ENCODE measurements at places on chromosomes 12 and 14.

- no peak for DNase-seq
Measured at GRCh38 chr14:68507544-68508081, 285.3 kb downstream of the ZFP36L1 start.

GRCh38 chr14:37480446-37481290, 114.4 kb downstream of the FOXA1 start:
- no peak for DNase-seq

GRCh38 chr12:88361493-88361892, 218.8 kb downstream of the KITLG start:
- DNase-seq, result no peak

GRCh38 chr12:124286414-124286813, 8.5 kb upstream of the RFLNA start:
- DNase-seq, result no peak

DNA sequence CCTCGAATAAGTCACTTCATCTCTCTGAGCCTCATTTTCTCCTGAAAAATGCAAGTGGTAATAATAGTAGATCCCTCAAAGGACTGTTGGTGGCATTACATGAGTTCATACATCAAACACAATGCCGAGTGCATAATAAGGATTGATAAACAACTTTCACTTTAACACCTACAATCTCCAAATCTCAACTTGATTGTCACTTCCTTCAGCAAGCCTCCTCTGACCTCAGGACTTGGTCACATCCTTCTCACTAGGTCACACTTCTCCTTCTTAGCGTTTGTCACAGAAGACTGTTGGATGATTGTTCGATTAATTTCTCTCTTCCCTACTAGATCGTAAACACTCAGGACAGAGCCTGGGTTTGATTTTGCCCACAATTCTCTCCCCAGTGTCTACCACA, 7.9 kb upstream of the PRKAB1 start:
- no peak for DNase-seq

DNA sequence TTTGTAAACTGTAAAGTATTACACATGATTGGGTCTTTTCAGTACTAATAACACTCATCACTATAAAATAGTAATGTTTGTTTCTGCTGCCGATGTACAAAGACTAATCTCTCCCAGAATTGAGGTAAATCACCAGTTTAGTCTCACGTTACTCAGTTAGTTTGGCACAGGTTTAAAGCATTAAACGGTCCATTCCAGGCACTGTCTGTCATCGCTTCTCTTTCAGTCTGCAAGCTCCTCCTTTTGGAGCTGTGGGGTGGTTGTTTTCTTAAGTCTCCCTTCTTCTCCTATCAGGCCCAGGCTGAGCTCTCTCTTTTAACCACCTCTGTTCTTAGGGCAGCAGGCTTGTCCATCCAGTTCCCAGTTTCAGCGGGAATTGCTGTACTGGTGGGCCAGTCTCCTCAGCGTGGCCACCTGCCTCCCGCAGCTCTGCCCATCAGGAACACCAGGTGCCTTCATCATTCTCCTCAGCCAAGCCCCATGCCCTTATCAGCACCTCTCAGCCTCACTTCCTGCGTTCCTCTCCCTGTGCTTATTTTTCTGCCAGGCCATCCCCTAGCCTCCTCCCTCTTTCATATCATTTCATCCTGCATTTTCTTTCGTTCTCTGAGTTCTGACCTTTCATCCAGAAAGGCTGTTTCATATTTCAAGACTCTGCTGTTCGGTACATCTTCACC, 149.0 kb downstream of the TGFB3 start:
- no peak for DNase-seq

GRCh38 chr14:81889529-81889928, 355.9 kb upstream of the SEL1L start:
- no peak for DNase-seq

- no peak for DNase-seq
Measured at GRCh38 chr12:42162965-42163364, 18.3 kb upstream of the GXYLT1 start.

DNA sequence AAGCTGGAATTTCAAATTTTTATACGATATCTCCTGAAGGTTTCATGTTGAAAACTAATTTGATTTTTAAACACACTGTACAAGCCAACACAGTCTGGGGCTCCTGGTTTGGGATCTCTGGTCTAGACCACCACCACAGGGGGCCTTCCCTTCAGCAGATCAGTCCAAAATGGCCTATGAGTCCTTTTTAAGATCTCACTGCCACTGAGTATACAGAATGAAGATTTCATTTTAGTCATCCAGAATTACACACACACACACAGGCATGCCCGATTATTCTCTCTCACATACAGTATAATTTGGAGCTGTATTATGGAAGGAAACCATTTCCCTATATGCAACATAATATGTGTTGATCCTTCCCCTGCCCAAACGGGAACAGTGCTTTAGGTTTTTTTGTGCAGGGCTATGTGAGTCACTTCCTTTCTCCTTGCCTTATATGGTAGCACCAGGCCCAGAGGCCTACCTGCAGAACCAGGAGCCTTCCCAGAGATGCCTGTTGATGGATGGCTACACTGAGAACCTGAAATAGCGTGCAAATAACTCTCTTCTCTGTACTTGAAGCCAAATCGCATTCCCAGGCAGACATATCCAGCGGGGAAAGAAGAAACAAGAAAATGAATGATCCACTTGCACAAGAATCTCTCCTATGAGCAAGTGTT, 28.1 kb upstream of the WNK1 start:
- no peak for DNase-seq

DNA sequence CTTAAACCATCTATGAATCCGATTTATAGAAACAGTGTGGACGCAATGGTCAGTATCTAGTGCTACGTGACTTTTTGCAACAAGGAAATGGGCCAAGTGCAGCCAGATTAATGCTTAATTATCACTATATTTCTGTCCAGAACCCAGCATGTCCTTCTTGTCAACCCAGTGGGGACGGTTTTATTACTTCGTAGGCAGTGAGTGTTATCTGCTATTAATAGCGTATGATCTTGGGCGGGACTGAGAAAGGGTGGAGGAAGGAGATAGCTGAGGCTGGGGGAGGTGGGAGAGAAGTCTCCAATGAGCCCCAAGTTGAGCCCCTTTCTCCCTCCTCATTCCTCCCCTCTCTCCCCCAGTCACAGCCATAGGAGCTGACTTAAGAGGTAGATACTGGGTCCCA, 59.7 kb upstream of the FAM222A start:
- DNase-seq, result no peak

- no peak for DNase-seq
Measured at GRCh38 chr14:50717811-50718210, 49.7 kb upstream of the SAV1 start.

DNA sequence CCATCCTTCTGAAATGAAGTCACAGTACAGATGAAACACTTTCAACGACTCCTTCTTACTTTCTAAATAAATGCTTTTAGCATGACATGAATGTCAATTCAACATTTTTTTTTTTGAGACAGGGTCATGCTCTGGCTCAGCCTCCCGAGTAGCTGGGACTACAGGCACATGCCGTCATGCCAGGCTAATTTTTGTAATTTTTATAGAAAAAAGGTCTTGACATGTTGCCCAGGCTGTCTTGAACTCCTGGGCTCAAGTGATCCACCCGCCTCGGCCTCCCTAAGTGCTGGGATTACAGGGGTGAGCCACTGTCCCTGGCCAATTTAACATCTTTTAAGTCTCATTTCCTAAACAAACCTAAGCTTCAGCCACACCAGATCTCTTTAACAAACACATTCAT, 16.4 kb downstream of the GALNT6 start:
- DNase-seq, result no peak

DNA sequence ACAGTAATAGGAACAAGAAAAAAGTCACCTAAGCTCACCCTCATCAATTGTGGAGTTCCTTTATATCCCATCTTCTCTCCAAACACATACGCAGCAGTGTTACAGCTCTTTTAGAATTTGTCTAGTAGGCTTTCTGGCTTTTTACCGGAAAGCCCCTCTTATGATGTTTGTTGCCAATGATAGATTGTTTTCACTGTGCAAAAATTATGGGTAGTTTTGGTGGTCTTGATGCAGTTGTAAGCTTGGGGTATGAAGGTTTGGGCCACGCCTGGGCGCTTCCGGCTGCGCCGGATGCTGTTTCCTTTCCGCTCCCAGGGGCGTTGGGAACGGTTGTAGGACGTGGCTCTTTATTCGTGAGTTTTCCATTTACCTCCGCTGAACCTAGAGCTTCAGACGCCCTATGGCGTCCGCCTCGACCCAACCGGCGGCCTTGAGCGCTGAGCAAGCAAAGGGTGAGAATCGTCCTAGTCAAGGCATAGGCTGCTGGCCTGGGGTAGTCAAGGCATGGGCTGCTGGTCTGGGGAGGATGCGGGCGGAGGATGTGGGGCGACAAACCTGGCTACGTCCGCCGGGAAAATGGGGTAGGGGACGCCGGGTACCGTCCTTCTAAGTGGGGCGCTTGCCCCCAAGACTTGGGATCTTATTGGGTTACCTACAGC, at the start of the genes C12orf57 and RNU7-1:
C12orf57 (plus strand) TSS at position 301 of the 659 bp plus-strand sequence; CDS start at position 401, 100 bp downstream.
RNU7-1 (plus strand) TSS at position 95 of the 659 bp plus-strand sequence.
- DNase-seq, result no peak

GRCh38 chr12:76462668-76463224, 96.8 kb downstream of the OSBPL8 start:
- DNase-seq, result no peak

DNA sequence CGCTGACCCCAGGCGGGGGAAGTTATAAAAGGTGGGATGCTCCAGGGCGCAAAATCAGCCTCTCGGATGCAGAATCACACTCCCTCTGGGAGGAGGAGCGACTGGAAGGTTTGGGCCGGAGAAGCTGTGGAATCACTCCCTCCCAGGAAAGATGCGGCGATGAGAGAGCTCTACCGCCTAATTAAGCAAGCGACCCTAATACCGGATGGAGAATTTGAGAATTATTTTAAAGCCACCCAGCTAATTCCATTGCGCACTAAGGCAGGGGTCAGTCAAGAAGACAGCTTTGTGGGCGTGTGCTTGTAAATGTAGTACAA, 1.9 kb downstream of the COL2A1 start:
- DNase-seq, result no peak

DNA sequence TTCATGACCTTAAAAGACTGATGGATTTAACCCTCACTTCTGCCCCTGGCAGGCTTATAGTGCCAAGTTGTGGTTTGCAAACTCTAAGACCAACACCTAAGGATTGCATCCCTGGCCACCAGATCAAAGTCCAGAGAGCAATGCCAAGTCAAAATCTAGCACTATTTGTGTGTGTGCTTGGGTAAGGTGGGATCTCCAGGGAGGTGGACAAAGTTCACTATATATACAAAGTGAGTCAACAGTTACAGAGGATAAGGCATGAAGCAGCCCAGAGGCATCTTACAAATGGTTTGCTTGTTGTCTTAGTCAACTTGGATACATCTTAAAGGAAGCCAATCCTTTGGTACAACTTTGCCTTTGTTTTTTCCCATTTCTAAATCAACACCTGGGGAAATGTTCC, 137.3 kb downstream of the MSRB3 start:
- no peak for DNase-seq

DNA sequence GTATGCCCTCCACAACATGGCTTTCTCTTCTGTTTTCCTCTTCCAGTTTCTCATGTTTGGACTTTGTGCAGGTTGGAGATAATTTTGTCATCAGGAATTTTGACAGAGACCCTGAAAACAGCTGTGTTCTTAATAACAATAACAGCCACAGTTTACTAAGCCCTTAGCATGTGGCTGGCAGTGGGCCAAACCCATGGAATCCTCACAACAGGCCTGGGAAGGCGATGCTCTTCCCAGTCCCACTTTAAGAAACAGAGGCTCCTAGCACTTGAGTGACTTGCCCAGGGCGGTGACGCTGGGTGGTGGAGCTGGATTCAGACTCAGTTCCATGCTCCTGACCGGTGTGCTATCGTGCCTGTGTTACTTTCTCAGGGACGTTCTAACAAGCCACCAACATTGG, 20.1 kb upstream of the PLEKHG3 start:
- DNase-seq, result no peak

DNA sequence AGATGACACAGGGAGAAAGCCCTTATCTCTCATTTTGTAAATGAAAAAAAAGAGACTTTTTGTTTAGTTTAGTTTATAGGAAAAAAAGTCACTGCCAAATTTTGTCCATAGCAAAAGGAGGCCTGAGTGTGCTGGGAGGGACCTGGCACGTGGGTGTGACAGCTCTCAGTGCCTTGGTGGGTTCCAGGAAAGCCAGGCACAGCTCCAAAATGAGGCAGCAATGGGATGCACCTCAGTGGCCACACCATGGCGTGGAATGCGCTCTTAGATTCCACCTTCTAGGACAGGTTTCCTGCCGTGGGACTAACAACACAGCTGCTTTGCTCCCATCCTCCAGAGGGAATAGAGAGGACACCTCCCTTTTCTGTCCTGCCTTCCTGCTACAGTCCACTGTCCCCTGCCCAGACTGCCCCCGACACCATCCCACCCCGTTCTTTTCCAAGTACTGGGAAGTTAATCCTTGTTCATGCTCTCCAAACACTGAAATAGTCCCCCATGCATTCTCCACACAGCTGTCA, 207.6 kb downstream of the EMP1 start:
- DNase-seq, result no peak

- no peak for DNase-seq
Measured at GRCh38 chr14:61466249-61466904, 145.0 kb downstream of the PRKCH start.

- DNase-seq, result no peak
Measured at GRCh38 chr14:76097547-76097946, 54.2 kb upstream of the GPATCH2L start.

GRCh38 chr14:105021656-105022275, 883 bp upstream of the CDCA4 start:
- DNase-seq, result no peak

DNA sequence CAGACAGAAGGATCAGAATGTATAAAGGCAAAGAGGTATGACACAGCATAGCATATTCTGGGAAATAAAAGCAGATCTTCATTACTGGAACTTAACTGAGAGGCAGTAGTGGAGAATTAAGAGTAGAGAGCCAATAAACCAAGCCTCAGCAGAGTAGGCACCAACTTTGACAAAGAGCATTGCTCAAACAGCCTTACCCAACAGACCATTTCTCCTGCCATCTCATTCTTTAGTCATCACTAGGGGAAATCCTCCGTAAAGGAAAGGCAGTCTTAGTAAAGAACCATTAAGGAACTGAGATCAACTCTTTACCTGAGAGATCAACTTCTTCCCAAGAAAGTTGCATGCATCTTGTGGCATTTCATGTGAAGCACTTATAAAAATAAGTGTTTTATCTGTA, 36.6 kb downstream of the SENP1 start:
- no peak for DNase-seq

- DNase-seq, result no peak
Measured at GRCh38 chr14:79660053-79660939, 551.0 kb downstream of the DIO2 start.

- DNase-seq, result no peak
Measured at GRCh38 chr14:61345151-61345482, 23.7 kb downstream of the PRKCH start.

GRCh38 chr14:31934767-31935266, 142.3 kb upstream of the ARHGAP5 start:
- no peak for DNase-seq

All from stimulated activated CD4-positive, alpha-beta T cell treated with anti-CD3 and anti-CD28 coated beads, Interleukin-1b, Interleukin-23, amount 100 ng/mL, for 1 hour (primary cell).